ENCODE measurements at places on chromosomes 11 and 22.
A peak's percentile ranks its signal among the peaks of the same experiment; 100 is the strongest.

- DNase-seq = peak; percentile 94
These were observed 18.7 kb upstream of the SCGB1D1 start for GRCh38 chr11:62171261-62171723.

- DNase-seq = no peak
These were observed 5.2 kb upstream of the WEE1 start for GRCh38 chr11:9568161-9568853.

DNA sequence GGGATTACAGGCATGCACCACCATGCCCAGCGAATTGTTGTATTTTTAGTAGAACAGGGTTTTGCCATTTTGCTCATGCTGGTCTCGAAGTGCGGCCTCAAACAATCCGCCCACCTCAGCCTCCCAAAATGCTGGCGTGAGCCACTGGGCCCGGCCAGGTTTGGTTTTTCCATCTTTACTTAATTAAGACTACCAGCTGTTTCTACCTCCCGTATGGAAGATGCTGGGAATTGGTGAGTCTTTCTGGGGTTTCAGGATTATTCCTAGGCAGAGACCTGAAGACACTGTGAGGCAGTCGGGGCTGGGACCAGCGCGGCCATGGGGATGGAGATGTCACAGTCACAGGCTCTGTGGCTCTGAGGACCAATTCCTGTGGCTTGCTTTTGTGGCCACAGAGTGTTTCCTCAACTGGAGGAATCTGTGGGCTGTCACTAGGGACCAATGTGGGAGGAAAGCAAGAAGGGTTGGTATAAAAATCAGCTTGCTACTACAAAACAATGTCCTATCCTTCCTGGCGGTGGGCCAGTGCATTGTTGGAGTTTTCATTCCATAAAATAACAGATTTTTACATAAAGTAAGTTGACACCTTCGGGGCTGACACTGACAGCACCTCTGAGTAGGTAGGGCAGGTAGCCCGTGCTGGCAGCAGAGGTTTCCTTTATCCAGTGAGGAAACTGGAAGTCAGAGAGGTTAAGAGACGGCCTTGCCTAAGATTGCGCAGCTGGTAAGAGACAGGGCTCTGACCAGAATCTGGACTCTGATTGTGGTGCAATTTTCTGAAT lies 8.4 kb upstream of the FTH1 start:
- no peak for DNase-seq

- DNase-seq = no peak
These were observed 14.2 kb upstream of the PRAME start for GRCh38 chr22:22573047-22573889.

- DNase-seq = no peak
These were observed 20.1 kb upstream of the MRGPRX2 start for GRCh38 chr11:19080579-19080993.

DNA sequence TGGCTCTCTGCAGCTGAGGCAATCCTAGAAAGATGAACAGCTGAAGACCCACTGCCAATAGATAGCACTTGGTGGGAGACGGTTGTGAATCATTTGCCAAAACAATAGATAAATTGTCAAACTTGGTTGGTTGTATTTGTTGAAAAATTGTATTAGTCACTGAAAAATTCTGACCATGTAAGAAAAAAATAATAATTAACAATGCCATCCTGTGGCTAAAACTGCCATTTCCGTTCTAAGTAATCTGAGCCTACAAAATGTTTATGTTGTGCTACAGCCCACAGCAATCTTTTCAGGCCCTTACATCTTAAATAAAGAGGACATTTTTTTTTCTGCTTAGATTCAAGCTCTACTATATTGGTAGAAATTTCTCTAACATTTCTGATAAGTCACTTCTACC lies 103.2 kb upstream of the ANO3 start:
- no peak for DNase-seq

DNA sequence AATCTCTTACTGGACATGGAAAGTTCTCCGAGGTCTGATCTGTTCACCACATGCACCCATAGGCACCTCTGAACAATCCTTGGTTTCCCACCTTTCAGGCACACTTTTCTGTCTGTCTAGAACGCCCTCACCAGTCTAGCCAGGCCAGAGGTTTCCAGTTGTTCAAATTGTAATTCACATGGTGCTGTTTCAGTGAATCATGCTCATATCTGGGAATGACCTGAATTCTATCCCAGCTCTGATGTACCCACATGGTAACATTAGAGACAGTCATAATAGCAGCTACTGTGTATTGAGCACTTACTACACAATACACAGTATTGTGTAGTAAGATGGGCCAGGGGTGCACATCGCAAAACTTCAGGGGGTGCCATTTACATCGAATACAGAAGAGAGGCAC lies 138.2 kb downstream of the COMMD9 start:
- no peak for DNase-seq

GRCh38 chr11:75715688-75716087 lies 1.9 kb upstream of the MOGAT2 start:
- DNase-seq = no peak

GRCh38 chr11:111629499-111629898 lies 27.2 kb downstream of the SIK2 start:
- DNase-seq = no peak

DNA sequence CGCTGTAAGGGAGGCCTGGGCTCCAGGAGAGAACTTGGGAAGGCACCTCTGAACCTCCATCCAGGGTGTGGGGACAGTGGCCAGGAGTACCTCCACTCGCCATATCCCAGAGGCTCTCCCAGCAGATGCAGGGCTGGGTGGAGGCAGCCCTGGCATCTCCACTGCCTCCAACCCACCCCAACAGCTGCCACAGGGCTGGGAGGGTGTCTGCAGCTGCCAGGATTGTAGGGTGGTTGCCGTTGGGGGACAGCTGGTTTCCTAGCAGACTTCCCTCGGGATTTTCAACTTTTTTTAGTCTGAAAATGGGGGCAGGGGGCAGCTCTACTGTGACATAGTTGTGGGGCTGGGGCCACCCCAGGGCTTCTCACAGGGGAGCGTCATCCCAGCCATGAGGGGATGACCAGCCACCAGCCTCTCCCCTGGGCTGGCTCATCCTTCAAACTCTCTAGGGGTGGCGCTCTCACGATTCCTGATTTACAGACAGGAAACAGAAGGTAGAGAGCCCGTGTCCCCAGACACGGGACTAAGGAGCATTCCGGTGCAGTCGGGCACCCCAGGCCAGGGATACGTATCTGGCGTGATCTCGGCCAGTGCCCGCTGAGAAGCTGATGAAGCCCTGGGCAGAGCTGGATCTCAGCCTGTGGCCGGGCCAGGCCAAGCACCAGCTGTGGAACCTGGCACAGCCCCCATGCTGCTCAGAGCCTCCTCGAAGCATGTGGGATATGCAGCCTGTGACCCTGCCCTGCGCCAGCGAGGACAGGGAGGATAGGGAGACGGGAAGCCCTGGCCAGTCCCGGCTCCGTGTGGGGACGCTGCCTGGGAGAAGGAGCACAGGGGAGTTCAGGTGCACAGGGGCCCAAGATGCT lies 9.9 kb downstream of the PRR5 start:
- no peak for DNase-seq

- DNase-seq = no peak
These were observed 84.7 kb downstream of the MSANTD4 start for GRCh38 chr11:105937331-105937730.

DNA sequence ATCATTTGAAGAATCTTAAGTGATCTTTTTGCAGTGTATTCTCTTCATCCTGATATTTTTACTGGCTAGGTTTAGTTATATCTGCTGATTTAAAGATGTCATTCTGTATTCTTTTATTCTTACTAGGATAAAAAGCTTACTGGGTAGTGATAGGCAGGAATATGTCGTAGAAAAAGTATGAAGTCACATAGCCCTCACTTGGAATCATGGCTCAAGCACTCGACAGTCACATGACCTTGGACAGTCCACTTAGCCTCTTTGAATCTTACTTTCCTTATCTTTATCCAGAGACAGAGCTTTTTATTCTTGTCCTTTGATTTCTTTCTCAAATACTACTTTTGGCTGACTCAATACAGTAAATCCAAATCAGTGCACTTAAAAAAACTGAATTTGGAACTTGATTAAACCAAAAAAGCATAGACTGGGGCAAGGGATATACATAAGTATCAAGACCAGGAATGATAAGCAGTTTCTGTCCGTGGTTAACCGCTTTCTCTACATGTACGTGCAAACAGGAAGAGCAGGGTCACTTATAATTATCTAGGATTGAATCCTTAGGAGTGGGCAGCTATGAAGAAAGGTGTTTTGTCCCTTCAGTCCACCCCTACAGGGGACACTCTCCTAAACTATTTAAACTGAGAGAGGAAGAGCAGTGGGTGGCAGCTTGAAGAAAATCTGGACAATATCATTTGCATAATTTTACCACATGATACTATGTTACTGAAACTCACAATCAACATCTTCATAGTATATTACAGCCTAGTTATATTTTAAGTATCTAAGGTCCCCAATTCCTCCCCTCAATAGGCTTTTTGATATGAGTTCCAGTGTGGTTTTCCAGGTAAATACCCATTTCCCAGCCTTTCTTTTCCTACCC lies 8.0 kb downstream of the MMP7 start:
- peak; percentile 51 for DNase-seq

DNA sequence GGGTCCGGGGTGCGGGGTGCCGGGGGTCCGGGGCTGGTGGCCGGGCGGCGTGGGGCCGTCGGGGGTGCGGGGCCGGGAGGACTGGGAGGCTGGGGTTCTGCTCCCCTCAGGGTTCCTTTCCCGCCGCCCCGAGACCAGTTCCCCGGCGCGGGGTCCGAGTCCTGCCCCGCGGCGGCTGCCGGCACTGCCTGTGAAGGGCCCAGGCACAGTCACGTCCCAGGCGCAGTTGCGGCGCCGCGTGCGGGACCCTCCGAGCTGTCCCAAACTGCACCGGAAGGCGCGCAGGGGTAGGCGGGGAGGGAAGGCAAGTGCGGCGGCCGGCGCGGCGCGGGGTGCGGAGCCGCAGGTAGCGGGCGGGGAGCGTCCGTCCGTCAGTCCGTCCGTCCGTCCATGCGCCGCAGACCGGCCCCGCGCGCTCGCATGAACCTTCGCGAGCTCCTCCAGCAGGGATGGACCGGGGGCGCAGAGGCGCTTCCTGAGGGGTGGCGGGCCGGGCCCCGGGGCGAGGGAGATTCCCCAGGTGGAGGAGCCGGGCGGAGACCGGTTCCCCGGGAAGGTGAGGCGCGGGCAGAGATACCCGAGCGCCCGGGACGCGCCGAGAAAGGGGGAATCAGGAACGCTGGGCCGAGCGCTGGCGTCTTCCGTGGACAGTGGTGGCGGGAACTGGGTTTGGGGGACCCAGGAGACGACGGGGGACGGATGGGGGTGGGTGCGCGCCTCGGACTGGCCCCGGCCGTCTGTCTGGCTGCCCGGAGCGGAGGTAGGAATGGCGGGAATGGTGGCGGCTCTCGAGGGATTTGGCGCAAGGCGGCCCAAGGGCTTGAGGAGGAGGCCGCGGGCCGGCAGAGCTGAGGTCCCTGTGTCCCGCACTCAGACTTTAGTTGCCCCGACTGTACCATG lies 3.1 kb upstream of the ADORA2A start:
- DNase-seq = peak; percentile 38

DNA sequence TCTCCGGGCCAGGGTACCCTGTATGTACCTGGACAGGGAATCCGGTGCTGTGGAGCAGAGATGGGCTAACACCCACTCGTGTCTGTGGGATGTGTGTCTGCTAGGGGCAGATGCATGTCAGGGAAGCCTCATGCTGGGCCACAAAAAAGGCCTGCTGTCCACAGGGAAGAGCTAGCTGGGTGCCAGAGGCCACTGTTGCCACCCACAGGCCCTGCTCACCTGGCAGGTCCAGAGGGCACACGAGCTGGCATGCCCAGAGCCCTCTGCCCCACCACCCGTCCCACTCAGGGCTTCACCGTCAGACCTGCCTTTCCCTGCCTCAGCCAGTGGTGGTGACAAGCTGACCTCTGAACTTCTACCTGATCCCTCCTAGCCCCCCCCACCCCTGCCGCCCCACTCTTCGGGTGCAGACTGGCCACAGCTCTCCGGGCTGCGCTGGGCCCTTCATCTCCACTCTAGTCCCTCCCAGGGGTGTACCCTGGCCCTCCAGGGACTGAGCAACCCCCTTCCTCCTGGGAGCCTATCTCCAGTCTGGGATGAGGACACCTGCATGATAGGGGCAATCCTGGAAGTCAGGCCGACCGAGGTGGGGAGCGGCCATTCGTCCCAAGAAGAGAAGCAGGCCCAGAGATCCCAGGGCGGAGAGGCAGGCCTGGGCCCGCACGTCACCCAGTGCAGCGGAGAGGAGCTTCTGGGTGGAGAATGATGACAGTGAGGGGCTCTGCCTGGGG lies 1.4 kb downstream of the SLC25A22 start:
- DNase-seq = no peak

DNA sequence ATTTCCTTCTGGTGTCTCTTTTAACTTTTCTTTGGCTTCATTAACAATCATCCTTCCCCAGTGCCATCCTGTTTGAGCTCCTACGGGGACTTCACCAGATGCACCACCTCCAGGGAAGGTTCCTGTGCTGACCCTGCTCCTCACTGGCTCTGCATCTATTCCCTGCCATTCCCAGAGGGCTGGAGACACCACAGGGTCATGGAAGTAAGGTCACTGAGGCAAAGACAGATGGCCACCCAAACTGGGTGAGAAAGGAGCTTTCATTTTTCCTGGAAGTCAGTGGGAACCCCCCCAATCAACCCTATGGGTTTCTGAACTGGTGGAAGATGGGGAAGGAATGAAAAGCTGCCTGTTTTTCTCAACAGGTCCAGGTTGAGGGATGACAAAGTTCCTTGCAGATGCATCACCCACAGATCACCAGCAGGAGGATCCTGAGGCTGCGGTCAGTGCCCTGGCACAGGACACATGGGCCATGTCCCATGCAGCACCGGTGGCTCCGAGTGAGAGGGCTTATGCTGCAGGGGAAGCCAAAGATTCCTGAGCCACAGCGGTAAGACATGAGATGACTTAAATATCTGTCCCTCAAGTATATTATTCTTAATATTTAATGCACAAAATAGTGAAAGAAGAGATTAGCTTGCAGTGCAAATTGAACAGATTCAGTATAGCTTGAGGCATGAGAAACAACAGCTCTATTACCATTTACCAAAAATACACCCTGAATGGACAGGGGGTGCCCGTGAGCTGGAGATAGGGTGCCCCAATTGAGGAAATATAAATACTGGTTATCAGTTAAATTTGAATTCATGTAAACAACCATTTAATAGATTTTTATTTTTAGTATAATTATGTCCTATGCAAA lies 73.0 kb upstream of the VPREB1 start:
- DNase-seq = peak; percentile 25

DNA sequence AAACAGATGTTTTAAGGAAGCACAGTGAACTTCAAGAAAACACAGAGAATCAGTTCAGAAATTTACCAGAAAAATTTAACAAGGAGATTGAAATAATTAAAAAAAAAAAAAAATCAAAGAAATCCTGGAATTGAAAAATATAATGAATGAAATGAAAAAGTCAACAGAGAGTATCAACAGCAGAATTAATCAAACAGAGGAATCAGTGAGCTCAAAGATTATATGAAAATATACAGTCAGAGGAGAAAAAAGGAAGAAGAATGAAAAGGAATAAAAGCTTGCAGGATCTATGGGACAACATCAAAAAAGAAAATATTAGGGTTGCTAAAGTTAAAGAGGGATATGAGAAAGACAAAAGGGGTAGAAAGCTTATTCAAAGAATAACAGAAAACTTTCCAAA lies 82.3 kb downstream of the XRRA1 start:
- DNase-seq = no peak
